HepG2 (cell line): ENCODE measurements at places on chromosomes 2 and 18. TPM values are rescaled to one million over a fixed set of nuclear protein-coding genes. Genes with fewer than 3 reads are reported as not detected.

DNA sequence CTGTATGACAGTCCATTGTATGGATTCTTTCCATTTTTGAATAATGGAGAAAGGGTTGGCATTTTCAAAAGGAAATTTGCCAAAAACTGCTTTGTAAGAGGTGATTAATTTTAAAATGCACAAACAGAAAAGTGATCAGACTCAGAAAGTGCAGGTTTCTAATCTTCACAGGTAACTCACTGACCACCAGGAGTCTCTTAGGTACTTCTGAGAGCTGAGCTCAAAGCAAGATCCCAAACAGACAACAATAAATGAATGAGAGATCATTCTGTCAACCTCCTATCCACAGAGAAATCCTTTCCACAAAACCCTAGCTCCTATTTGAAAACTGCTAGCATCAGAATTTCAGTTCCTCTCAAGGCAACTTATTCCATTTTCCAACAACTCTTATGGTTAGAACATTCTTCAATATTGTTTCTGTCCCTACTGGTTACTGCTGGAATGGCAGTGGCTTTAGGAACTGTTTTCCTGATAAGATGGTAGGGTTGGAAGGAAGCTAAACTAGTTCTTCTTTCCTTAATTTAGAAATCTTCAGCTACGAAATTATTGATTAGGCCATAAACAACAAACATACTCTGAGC is 20.6 kb upstream of the HAAO start:
- no peaks in the 10 kb centered on the region for H3K27me3 ChIP-seq
- H3K4me3 ChIP-seq: no peak overlapping the region
- H3K4me1 ChIP-seq: peaks cover 19% of the 10 kb centered on the region

KCNF1 gene
- total RNA-seq: 0.09 and 0.15 TPM in 2 replicates

- no peaks in the 10 kb centered on the region for H3K36me3 ChIP-seq
- H3K4me1 ChIP-seq: no peaks in the 10 kb centered on the region
- DNase-seq: peak; percentile 69
- H3K27me3 ChIP-seq: no peaks in the 10 kb centered on the region
- H3K27ac ChIP-seq: no peak overlapping the region
These were observed 492.0 kb downstream of the TNS1 start for GRCh38 chr2:217510771-217511291.

GRCh38 chr18:32441533-32441932 is 29.1 kb downstream of the GAREM1 start:
- no peaks in the 10 kb centered on the region for H3K27me3 ChIP-seq
- H3K36me3 ChIP-seq: no peaks in the 10 kb centered on the region
- DNase-seq: no peak
- no peak overlapping the region for H3K4me3 ChIP-seq
- H3K4me1 ChIP-seq: no peaks in the 10 kb centered on the region

GRCh38 chr2:128292599-128293425 is 25.9 kb downstream of the HS6ST1 start:
- no peaks in the 10 kb centered on the region for H3K27me3 ChIP-seq
- DNase-seq: no peak
- no peak overlapping the region for H3K4me3 ChIP-seq
- peaks cover 28% of the 10 kb centered on the region for H3K36me3 ChIP-seq

GRCh38 chr2:157692768-157693167 is 64.1 kb upstream of the ACVR1C start:
- DNase-seq: no peak
- no peak overlapping the region for H3K27ac ChIP-seq
- no peaks in the 10 kb centered on the region for H3K4me1 ChIP-seq
- H3K27me3 ChIP-seq: no peaks in the 10 kb centered on the region

GRCh38 chr2:27537287-27537686 is 40.6 kb downstream of the GCKR start:
- no peak overlapping the region for H3K4me3 ChIP-seq
- peaks cover 6% of the 10 kb centered on the region; the same call in 1 of the 2 replicates for H3K4me1 ChIP-seq
- DNase-seq: no peak
- no peaks in the 10 kb centered on the region for H3K27me3 ChIP-seq
- H3K36me3 ChIP-seq: no peaks in the 10 kb centered on the region

- H3K4me3 ChIP-seq: no peak overlapping the region
- DNase-seq: no peak
- no peak overlapping the region for H3K27ac ChIP-seq
- H3K27me3 ChIP-seq: peaks cover 9% of the 10 kb centered on the region; the same call in 1 of the 3 replicates
- H3K4me1 ChIP-seq: no peaks in the 10 kb centered on the region
These were observed 231.9 kb downstream of the GALR1 start for GRCh38 chr18:77481541-77481940.

CAVIN2 gene
- 7.6 and 11.2 TPM in 2 replicates for total RNA-seq

GRCh38 chr2:121524685-121525425 is 5.8 kb upstream of the RNU4ATAC start:
- no peaks in the 10 kb centered on the region for H3K27me3 ChIP-seq
- H3K27ac ChIP-seq: no peak overlapping the region
- peaks cover 69% of the 10 kb centered on the region for H3K36me3 ChIP-seq
- DNase-seq: no peak
- no peak overlapping the region for H3K4me3 ChIP-seq
- H3K4me1 ChIP-seq: peaks cover 28% of the 10 kb centered on the region

DNA sequence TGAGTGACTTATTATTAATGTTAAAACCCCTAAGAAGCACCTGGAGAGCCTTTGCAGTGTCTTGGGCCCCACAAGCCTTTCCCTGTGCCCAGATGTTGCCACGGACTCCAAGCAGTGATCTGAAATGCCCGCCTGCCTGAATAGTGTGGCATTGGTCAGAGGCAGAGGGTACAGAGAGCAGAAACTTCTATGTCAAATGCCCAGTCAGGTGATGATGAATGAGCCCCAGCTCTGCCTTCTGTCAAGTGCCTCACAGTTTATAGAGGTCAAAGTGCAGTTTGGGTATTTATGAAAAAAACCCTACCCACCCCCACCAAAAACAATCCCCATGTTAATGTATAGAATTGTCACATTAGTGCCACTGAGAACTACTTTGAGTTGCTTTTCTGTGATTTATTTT is 170.0 kb upstream of the SIX3 start:
- no peaks in the 10 kb centered on the region for H3K27me3 ChIP-seq
- DNase-seq: peak; percentile 23
- no peak overlapping the region for H3K4me3 ChIP-seq

GRCh38 chr2:230447455-230448451 is 31.8 kb downstream of the SP100 start:
- H3K36me3 ChIP-seq: peaks cover 3% of the 10 kb centered on the region
- no peak for DNase-seq
- no peaks in the 10 kb centered on the region for H3K4me1 ChIP-seq
- no peak overlapping the region for H3K4me3 ChIP-seq
- no peak overlapping the region for H3K27ac ChIP-seq

- H3K27ac ChIP-seq: no peak overlapping the region
- peaks cover 9% of the 10 kb centered on the region; the same call in 1 of the 2 replicates for H3K4me1 ChIP-seq
- no peak overlapping the region for H3K4me3 ChIP-seq
- no peak for DNase-seq
- H3K36me3 ChIP-seq: no peaks in the 10 kb centered on the region
These were observed 25.8 kb downstream of the CREG2 start for GRCh38 chr2:101361522-101361921.

DNA sequence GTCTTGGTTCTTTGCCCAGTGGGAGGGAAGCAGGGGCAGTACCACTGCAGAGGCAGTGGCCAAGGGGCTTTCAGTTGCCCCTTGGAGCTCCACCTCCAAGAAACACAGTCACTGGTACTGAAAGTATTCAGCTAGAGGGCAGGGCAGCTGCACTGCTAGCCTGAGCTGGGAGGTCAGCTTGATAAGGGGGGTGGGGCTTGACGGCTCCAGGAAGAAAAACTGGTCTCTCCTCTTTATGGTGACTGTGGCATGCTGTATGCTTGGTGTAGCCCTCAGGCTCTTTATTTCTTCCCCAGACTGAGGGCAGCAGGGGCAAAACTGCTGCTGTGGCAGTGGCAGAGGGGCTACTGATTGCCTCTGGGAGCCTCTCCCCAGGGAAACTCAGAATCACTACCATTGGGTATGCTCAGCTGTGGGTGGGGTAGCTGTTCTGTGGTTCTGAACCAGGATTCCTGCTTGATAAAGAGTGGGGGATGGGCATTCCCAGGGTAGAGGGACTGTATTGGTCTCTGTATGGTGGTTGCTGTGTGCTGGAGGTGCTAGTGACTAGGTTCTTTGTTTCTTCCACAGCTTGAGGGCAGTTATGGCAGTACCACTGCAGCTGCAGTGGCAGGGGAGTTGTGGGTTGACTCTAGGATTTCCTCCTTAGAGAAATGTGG is 134.6 kb upstream of the SCN7A start:
- no peak for DNase-seq
- H3K27ac ChIP-seq: no peak overlapping the region
- H3K4me1 ChIP-seq: no peaks in the 10 kb centered on the region
- no peak overlapping the region for H3K4me3 ChIP-seq

GRCh38 chr2:71806432-71806831 is 341.2 kb downstream of the CYP26B1 start:
- DNase-seq: no peak
- no peaks in the 10 kb centered on the region for H3K36me3 ChIP-seq
- H3K4me1 ChIP-seq: no peaks in the 10 kb centered on the region
- no peaks in the 10 kb centered on the region for H3K27me3 ChIP-seq
- no peak overlapping the region for H3K27ac ChIP-seq

DNA sequence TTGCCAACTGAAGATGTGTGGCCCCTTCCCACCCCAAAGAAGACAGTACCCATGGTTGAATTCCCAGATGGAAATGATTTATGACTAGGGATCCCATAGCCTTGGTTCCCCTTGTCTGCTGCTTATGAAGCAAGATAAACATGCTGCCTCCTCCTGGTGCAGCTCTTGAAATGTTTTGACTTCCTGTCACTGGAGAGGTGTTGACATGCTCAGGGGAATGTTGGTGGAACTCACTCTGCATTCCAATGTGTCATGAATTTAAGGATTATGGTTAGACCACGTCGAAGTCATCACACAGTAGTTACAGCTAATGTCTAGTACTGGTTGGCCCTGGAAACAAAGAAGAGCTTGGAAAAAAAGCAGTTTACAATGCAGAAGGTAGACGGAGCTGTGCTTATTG is 69.0 kb upstream of the FAM110C start:
- no peak overlapping the region for H3K4me3 ChIP-seq
- no peak overlapping the region for H3K27ac ChIP-seq
- no peaks in the 10 kb centered on the region for H3K36me3 ChIP-seq
- peak; percentile 28 for DNase-seq
- no peaks in the 10 kb centered on the region for H3K4me1 ChIP-seq
- no peaks in the 10 kb centered on the region for H3K27me3 ChIP-seq

DNA sequence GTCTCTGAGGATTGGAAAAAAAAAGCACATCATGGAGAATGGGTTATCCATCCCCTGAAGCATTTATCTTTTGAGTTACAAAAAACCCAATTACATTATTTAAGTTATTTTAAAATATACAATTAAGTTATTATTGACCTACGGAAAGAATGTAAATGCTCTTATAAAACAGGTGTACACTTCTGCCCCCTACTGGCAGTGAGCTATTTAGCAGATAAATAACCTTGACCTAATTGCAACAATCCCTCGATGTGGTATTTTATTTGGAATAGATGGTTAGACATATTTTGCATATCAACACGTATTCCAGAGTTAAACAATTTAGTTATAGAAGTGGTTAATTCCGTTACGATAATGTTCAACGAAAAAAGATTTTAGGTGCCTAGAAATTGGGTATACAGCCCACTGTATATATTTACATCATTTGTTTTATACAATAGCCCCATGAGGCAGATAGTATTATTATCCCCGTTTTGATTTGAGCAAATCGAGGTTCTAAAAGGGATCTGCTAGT is 9.1 kb upstream of the DAW1 start:
- no peak overlapping the region for H3K27ac ChIP-seq
- peaks cover 4% of the 10 kb centered on the region; the same call in 1 of the 2 replicates for H3K27me3 ChIP-seq
- peak; percentile 65 for DNase-seq
- H3K4me3 ChIP-seq: no peak overlapping the region

GALNT3 gene
- 0.29 TPM in 1 of 2 replicates, not detected in the other for total RNA-seq

- peaks cover 5% of the 10 kb centered on the region for H3K36me3 ChIP-seq
- no peaks in the 10 kb centered on the region for H3K27me3 ChIP-seq
- H3K4me3 ChIP-seq: no peak overlapping the region
- H3K27ac ChIP-seq: no peak overlapping the region
- DNase-seq: no peak
These were observed 25.4 kb downstream of the MAP4K4 start for GRCh38 chr2:101722864-101723263.

CFC1 gene
- not detected in 2 replicates for total RNA-seq

- no peak overlapping the region for H3K4me3 ChIP-seq
- H3K36me3 ChIP-seq: no peaks in the 10 kb centered on the region
- H3K4me1 ChIP-seq: no peaks in the 10 kb centered on the region
- no peak for DNase-seq
These were observed 166.7 kb downstream of the NRXN1 start for GRCh38 chr2:50865235-50865634.

CNGA3 gene
- total RNA-seq: not detected in 2 replicates

- no peaks in the 10 kb centered on the region for H3K4me1 ChIP-seq
- no peak overlapping the region for H3K4me3 ChIP-seq
- H3K27me3 ChIP-seq: no peaks in the 10 kb centered on the region
- no peak overlapping the region for H3K27ac ChIP-seq
- no peak for DNase-seq
- H3K36me3 ChIP-seq: no peaks in the 10 kb centered on the region
These were observed 219.4 kb upstream of the SIX3 start for GRCh38 chr2:44722026-44722625.

- H3K4me3 ChIP-seq: no peak overlapping the region
- peak; percentile 32 for DNase-seq
- no peaks in the 10 kb centered on the region for H3K27me3 ChIP-seq
These were observed 30.5 kb downstream of the DNMT3A start for GRCh38 chr2:25310965-25311864.

DNA sequence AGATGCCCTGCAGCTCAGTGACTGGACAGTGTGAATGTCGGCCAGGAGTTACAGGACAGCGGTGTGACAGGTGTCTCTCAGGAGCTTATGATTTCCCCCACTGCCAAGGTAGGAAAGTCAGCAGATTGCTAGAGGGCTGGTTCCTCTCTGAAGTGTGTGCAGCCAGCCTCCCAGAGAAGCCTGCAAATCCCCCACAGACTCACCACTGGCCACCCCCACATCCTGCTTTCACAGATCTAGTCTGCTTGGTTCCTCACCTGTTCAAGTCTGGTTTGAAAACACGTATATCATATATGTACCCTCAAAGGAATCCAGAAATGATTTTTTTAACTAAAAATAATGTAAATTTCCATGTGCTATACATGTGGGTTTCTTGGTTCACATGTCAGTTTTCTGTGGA is 121.1 kb downstream of the LAMA3 start:
- H3K4me3 ChIP-seq: no peak overlapping the region
- no peak for DNase-seq
- no peaks in the 10 kb centered on the region; the same call in 1 of the 2 replicates for H3K27me3 ChIP-seq
- no peak overlapping the region for H3K27ac ChIP-seq
- H3K36me3 ChIP-seq: no peaks in the 10 kb centered on the region
- no peaks in the 10 kb centered on the region for H3K4me1 ChIP-seq

DNA sequence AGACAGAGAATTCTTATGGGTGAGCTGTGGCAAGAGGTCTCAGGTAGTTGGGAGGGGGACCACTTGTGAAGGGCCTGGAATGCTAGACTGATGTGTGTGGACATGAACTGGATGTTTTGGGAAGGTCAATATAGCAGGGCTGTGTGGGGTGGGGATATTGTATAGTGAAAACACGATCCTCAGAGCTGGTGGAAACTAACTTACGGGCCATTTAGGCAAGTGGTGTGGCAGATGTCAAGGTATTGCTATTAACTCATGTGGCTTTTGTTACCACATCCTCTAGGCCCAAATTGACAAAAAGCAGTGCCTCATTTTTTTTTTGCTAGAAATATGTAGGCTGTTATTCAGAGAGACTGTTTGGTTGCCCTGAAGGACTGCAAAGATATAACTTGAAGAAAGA is 8.0 kb upstream of the GALNT1 start:
- no peaks in the 10 kb centered on the region for H3K4me1 ChIP-seq
- no peak overlapping the region for H3K27ac ChIP-seq
- no peak for DNase-seq

DES gene
- total RNA-seq: not detected in 2 replicates

GRCh38 chr2:120661551-120661950 is 74.1 kb upstream of the GLI2 start:
- DNase-seq: no peak
- no peaks in the 10 kb centered on the region for H3K36me3 ChIP-seq
- no peak overlapping the region for H3K27ac ChIP-seq
- H3K4me1 ChIP-seq: 0 out of 2 replicates have a peak, but pooled peaks cover 6% of the 10 kb centered on the region
- peaks cover 48% of the 10 kb centered on the region for H3K27me3 ChIP-seq
